ENCODE measurements at places on chromosomes 6 and 20.

- no peak for DNase-seq
These were observed 19.0 kb downstream of the TUBB2A start for GRCh38 chr6:3138341-3138740.

GRCh38 chr20:61454053-61454452, 202.0 kb downstream of the CDH4 start:
- no peak for DNase-seq

- peak; percentile 79 for DNase-seq
These were observed 76.6 kb downstream of the CEBPB start for GRCh38 chr20:50267041-50267865.

- DNase-seq, result no peak
These were observed 67.9 kb upstream of the BTN3A2 start for GRCh38 chr6:26296857-26297648.

GRCh38 chr6:69089539-69089938, 454.5 kb downstream of the ADGRB3 start:
- DNase-seq, result no peak

- no peak for DNase-seq
These were observed 417.6 kb downstream of the UTRN start for GRCh38 chr6:144702781-144703180.

- no peak for DNase-seq
These were observed 22.1 kb upstream of the ZNF76 start for GRCh38 chr6:35237476-35237875.

DNA sequence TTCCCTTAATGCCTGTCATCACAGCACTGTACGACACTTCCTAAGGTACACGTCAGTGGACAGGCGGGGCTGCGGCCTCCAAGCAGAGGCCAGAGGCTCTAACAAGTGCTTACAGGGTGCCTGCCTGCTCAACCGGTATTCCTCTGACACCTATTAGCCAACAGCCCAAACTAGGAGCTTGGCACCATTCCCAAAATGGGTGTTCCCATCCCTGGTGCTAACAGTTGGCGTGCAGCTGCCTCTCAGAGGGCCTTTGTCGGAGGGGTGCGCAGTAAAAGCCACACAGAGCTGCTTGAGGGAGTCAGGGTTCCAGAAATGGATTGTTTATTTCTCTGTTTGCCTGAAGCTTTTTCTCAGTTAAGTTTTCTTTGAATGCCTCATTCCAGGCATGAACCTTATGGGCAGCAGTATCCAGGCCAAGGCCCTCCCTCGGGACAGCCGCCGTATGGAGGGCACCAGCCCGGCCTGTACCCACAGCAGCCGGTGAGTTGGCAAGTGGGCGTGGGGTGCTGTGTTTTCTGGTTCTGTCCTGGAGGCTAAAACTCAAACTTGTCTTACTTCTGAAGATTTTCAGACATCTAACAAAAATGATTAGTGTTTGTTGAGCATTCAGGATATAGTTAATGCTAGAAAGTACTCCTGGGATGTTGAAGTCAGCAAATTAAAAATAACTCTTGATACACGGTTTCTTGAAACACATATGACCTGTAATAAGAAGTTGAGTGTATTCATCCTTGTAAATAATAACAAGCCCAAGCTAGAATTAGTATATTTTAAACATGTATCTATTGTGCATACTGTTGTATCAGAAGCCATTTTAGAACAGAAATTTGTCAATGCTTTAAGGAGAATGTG, 124.7 kb downstream of the TMEM242 start:
- peak; percentile 91 for DNase-seq

- DNase-seq, result no peak
These were observed 55.1 kb upstream of the ISM1 start for GRCh38 chr20:13166011-13166410.

DNA sequence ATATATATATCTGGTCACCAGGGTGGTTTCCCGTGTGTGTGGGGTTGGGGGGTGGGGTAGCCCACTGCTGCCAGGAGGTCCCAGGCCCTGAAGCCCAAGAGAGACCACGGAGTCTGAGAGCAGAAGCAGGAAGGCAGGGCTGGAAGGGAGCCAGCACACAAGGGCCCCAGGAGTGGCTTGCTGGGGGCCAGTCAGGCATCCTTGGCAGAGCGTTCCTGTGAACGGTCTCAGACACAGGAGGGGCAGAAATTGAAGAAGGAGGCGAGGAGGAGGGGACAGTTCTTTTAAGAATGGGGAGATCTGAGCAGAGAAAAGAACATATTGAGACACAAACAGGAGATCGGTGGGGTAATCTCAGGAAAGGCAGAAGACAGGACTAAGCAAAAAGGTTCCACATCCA, 1.9 kb upstream of the EBF4 start:
- DNase-seq, result no peak

DNA sequence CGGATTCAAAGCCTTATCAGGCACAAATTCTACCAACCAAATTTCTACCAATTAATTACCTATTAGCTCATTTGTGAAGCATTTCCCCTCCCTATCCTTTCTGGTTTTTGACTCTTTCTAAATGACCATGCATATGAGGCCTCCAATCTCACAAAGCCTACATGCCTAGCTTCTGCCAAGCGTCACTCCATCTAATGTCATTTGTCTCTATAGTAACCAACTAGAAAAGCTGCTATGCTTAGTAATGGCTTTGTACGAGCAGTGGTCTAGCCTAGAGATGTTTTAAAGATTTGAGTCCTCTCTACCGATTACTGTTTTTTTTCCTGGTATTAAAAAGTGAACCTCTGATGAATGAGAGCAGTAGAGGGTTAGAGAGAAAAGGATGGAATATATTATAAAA, 4.8 kb upstream of the ASF1A start:
- no peak for DNase-seq

- no peak for DNase-seq
These were observed 629.8 kb upstream of the AGPAT4 start for GRCh38 chr6:161903584-161904212.

DNA sequence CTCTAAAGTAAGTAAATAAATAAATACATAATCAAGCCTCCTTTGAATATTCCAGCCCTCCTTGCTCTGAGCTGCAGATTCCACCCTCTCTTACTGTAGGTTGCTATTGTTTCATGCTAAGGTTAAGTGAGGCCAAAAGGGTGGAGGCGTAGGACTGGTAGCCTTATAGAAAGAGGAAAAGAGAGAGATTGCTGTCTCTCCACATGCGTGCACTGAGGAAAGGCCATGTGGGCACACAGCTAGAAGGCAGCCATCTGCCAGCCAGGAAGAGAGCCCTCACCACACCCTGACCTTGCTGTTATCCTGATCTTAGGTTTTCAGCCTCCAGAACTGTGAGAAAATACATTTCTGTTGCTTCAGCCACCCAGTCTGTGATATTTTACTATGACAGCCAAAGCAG, 87.4 kb upstream of the SHLD1 start:
- DNase-seq, result no peak

DNA sequence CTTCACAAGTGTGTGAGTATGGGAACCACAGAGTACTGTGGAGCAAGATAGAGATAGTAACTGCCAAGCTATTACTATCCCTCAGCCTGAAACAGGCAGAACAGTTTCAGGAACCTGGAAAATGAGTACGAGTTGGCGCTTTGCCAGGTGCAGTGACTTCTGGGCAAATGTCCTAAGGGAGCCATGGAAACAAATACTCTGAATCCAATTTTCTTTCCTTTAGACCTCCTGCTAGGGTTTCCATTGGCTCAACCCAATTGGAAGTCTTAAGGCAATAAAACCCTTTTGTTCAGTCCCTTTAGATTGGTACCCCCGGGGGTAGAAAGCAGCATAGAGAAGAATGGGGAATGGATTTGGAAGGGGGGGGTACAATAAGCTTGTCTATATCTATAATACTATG, 205.0 kb upstream of the EPHA7 start:
- DNase-seq, result no peak

GRCh38 chr20:7031222-7031621, 263.7 kb downstream of the BMP2 start:
- no peak for DNase-seq

DNA sequence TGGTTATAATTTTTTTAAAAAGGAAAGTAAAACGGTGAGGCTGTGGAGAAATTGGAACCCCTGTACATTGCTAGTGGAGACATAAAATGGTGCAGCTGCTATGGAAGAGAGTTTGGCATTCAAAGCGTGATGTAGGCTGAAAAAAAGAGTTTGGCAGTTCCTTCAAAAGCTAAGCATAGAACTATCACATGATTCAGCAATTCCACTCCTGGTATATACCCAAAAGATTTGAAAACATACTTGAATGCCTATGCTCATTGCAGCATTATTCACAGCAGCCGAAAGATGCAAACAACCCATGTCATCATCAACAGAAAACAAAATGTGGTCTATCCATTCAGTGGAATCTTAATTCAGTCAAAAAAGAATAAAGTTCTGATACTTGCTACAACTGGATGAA, 4.5 kb upstream of the SGK2 start:
- DNase-seq, result no peak
